Kidney glomerular epithelial cell (primary cell): ENCODE measurements at places on chromosomes 13 and 19.

DNA sequence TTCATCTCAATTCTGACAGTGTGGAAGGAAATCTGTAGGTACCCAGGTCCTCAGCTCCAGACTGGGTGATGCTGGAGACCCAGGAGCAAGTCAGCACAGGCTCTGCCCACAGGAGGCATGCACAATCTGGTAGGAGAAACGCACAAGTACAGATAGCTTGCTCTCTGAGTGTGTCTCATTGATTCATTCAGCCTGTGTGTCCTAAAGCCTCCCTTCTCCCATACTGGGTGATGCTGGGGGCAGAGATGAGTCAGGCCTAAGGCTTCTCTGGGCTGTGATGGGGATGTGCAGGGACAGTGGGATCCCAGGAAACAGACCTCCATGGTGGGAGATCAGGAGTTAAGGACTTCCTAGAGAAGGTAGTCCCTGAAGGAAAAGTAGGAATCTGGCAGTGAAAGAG, 6.8 kb downstream of the ZNF526 start:
- DNase-seq = no peak

- DNase-seq = no peak
Measured at GRCh38 chr13:113809934-113810333, 50.9 kb downstream of the TMEM255B start.

- DNase-seq = no peak
Measured at GRCh38 chr13:109815651-109816050, 29.3 kb upstream of the IRS2 start.

DNA sequence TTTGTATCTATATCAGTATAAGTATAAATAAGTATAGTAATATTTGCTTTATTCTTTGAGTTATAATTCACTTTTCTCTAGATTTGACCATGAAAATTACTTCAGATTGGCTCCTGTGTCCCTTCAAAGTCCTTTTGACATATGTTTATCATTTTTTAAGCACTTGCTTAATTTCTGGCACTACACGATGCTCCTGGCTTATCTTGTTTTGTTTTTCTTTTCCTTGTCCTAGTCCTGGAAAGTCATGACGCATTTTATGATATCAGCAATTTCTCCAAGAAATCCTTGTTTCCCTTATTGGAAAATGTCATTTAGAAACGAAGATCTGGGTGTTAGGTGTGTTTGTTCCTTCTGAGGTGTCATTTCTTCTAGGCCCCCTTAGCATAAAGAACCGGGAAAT, 226.5 kb downstream of the POU4F1 start:
- no peak for DNase-seq

GRCh38 chr19:7645163-7645562, 8.3 kb downstream of the STXBP2 start:
- DNase-seq = no peak

GRCh38 chr19:4929186-4929585, 19.9 kb downstream of the UHRF1 start:
- DNase-seq = no peak

DNA sequence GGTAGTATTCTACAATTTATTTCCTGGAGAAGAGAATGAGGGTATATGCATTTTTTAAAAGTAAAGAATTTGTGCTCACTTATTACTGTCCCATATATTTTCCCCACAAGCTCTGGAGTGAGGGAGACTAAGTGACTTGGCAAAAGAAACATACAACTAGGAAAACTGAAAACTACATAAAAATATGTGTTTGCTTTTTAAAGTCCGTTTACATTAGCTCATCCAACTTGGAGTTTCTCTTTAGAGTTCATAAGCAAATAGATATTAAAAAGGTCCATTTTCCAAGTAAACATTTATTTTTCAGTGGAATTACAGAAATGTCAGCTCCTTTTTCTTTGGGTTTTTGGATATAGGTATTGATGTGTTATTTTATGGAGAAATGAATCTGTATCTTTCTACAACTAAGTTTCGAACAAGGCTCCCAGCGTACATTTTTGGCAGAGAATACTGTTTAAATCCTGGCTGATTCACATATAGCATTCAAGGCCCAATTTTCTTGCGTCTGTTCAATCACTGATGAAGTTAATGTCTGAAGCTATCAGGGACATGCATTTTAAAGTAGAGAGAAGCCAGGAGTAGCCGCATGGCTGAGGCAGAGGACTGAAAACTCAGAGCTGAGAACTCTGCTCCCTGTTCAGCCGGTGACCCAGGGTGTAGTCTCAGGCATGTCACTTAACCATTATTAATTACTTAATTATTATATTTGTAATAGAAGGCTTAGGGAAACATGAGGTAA, 729.4 kb downstream of the EFNB2 start:
- no peak for DNase-seq

GRCh38 chr13:71611292-71611691, 255.7 kb downstream of the DACH1 start:
- no peak for DNase-seq

DNA sequence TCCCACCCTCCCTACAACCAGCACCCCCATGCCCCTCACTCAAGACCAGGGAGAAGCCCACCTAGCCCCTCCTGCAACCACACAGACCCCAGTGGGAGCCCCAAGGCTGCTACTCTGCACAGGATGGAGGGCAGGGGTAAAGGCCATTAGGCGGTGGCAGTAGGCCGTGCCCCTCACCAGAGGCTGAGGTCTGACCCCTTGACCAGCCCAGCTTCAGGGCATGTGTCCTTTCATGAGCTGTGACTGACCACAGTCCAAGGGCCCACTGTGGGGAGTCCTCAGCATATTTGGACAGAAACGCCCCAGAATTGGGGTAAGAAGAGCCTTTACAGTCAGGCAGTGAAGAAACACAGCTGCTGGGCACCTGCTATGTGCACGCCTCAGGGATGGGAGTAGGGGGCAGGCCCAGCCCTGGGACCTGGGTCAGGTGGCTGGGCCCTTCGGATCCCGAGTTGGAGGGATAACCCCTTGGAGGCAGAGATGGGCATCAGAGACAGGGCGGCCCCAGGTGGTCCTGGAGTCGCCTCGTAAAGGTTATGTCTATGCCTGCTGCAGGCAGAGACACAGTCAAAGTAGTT, 1.7 kb upstream of the RPS5 start:
- no peak for DNase-seq

DNA sequence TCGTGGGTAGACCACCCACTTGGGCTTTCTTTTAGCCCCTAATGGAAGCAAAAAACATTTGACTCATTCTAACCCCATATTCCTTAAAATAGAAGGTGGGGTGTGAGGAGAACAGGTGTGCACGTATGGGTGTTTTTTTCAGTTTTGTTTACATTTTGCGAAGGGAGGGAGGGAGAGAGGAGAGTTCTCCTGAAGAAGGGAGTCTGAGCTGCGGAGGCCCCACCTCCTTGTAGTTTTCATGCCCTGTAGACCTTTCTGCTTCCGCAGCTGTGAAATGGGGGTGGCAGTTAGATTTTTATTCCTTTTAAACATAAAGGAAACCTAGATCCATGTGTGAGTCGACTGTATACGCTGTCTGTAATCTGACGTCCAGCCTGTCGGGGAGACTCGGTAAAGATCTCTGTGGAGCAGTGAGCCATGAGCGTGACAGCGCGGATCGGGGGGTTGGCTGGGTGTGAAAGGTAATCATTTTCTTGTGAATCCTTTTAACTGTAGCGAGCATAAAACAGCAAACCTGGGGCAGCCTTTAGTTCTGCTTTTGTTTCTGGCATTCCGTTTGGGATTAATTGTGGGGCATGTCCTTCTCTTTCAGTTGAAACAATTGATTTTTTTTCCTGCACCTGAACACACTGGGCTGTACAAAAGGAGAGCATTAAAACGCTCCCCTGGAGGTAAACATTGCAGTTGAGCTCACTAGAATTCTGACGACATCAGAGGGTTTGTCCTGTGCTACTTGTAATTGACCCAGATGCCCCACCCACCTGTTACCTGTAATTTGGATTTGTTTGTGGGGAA, 2.3 kb downstream of the UPF1 start:
- DNase-seq = peak; percentile 50

- no peak for DNase-seq
Measured at GRCh38 chr19:50036908-50037307, 11.1 kb downstream of the ZNF473 start.

GRCh38 chr13:25171517-25172302, at the start of gene AMER2:
AMER2 (minus strand) TSS chr13:25172288; CDS start chr13:25171619, 669 bp downstream.
- no peak for DNase-seq
